ENCODE measurements at places on chromosomes 4 and X.

- DNase-seq: no peak
These were observed 1341.7 kb downstream of the PCDH7 start for GRCh38 chr4:32061916-32062315.

- DNase-seq: no peak
These were observed 1.8 kb downstream of the CA5B start for GRCh38 chrX:15739886-15740285.

DNA sequence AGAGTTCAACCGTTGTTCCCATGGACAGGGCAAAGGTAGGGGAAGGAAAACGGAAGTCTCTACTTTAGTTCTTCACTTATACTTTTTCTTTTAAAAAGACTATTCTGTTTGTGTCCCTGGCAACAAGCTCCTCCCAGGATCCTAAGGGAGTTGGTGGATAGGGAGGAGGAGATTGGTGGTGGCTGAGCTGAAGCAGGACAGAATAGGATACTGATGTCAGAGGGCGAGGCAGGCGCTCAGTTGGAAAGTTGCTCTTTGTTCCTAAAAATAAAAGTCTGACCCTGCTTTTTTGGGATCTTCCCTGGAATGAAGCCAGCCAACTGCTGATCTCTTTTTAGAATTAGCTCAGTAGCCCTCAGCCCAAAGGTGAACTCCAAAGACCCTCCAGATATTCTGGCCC is 104.7 kb downstream of the MGST2 start:
- peak; percentile 34 for DNase-seq

DNA sequence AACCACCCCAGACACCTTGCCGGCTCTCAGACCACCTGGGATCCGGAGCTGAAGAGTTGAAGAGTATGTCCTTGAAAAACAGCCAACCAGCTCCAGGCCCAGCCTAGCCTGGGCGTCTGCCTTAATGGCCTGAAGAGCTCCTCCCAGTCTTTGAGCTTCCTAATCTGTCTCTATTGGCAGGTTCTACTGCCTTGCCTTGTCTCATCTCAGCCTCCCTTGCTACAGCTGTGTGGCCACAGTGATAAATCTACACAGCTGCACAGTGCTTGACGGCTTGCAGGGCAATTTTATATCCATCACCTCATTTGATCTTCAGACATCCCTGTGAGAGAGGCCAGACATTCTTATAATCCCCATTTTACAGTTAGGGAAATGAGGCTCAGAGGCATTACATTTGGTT is 19.9 kb downstream of the AWAT2 start:
- DNase-seq: no peak

DNA sequence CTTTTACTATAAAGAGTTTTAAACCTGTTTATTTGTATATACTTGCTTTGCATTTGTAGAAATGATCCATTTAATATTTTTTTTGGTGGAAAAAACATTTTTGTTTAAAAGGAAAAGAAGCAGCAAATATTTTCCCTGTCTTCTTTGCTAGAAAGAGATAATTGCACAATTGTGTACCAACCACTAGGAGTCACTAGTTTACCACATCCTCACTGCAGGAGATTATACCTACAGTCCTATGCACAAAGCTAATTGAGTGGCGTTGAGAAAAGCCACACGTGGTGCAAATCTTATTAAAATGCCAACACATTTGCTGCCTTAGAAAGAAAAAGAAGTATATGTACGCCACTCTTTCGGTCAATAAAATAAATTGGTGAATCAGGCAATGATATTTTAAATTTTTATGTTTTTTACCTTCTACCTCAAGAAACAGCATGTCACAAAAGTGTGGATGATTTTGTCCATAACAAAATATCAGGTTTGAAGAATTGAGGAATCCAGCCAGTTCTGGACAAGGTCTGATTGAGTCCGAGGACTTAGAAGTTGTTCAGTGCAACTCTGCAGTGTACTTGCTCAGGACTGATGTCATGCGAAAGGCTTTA is 102.9 kb downstream of the GRXCR1 start:
- DNase-seq: peak; percentile 11

GRCh38 chr4:128861856-128862518 is 52.5 kb downstream of the JADE1 start:
- no peak for DNase-seq

DNA sequence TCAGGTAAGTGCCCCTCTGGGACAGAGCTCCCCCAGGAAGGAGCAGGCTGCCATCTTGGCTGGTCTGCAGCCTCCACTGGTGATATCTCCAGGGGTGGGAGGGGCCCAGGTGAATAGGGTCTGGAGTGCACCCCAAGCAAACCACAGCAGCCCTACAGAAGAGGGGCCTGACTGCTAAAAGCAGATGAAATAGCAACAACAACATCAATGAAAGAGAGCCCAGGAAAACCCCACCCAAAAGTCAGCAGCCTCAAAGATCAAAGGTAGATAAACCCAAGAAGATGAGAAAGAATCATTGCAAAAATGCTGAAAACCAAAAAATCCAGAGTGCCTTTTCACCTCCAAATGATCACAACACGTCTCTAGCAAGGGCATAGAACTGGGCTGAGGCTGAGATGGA is 92.5 kb upstream of the PAGE3 start:
- no peak for DNase-seq

DNA sequence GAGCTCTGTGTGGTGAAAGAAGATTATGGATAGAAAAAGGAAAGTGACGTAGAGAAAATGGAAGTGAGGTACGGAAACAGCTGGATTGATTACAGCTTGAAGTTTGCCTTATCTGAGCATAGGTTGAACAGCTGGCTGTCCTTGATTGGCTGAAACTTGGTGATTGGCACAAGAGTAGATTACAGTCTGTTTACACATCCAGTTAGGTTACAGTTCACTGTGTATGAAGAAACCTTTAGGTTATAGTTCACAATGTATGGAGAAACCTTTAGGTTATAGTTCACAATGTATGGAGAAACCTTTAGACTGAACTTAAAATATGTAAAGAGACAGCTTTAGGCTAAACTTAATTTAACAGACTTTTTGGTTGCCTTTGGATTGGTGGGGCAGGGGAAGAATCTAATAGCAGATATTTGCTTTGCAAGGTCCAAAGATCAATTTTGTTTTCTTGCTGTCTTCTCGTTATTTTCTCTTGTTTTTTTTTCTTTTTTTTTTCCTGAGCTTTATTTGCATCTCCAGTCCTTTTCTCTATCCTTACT is 15.6 kb upstream of the ART3 start:
- DNase-seq: no peak

DNA sequence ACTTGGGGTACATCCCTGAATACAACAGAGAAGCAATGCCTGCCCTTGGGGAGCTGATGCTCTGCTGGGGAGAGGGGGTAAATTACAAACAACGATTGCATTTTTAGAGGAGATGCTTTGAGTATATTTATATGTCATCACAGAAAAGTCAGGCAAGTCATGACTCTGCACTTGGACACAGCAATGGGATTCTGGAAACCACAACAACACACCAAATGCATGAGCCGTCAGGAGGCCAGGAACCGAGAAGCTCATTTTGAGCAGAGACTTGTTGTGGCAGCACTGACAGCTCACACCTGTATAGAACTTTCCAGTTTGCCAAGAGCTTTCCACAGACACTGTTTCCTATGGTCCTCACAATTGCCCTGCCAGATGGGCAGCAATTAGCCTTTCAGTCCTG is 113.2 kb upstream of the RBPJ start:
- DNase-seq: no peak

DNA sequence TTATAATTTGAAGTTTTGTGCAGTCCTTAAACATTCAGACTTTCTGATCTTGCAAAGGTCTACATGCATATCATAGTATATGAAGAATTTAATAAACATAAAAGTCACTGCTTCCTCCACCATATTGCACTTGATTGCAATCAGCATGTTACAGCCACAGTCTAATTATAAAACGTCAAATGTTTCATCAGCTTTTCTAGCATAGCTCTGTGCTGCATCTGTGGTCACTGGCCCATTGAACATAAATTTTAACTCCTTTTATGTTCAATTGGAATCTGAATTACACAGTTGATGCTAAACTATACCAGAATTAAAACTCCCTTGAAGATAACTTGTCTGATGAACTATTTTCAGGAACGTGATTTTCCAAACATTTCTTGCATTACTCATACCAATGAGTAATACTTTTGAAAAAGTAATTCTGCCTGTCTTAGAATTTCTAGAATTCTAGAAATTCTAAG is 329.1 kb downstream of the GALNTL6 start:
- peak; percentile 40 for DNase-seq

DNA sequence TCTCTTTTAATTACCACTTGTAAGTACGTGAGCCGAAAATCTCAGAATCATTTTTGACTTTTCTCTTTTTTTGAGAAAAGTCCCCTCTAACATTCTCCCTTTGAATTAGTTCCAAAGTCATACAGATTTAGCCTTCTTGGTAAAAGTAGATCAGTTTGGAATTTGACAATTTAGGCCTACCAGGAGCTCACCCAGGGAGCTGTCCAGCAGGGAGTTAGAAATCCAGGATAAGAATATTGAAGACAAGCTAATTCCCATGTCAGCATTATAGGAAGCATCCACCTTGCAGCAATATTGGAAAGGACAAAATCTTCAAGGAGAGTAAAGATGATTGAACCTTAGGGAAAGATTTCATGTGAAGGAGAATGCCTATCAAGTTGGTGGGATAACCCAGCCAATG is 352.2 kb upstream of the CPEB2 start:
- DNase-seq: no peak

GRCh38 chr4:47373709-47374108 is 89.8 kb downstream of the COMMD8 start:
- DNase-seq: no peak

DNA sequence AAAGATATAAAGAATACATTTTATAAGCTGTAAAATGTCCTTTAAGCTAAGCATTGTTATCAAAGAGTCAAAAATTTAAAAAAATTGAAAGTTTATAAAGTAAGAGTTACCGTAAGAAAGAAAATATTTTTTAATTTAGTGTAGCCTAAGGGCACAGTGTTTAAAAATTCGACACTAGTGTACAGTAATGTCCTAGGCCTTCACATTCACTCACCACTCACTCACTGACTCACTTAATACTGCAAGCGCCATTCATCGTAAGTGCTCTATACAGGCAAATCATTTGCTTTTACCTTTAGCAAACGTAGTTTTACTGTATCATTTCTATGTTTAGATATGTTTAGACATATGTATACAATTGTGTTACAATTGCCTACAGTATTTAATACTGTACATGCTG is 20.2 kb downstream of the GLRA3 start:
- DNase-seq: no peak

GRCh38 chrX:101037231-101037630 is 14.7 kb downstream of the TRMT2B start:
- no peak for DNase-seq

DNA sequence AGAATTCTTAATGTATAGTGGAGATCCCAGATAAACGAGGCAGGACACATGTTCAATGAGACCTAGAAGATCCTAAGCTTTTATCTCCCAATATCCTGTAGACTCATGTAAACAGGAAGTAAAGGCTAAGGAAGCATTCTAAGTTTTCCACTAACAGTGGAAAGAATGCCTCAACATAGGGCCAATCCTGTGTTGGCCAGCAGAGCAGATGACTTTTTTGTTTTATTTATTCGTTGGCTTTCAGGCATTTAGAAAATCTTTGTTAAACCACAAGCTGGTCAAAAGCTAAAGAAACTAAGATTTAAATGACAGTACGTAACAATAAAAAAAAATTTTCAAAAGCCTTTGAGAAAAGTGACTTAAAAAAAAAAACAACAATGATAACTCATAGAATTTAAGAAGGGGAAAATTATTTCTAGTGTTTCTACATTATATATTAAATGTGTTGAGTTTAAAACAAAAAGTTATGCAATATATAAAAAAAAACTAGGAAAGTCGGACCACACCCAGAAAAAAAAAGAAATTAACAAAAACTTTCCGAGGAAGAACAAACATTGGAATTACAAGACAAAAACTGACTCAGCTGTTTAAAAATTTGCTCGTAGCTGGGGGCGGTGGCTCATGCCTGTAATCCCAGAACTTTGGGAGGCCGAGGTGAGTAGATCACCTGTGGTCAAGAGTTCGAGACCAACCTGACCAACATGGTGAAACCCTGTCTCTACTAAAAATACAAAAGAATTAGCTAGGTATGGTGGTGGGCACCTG is 759.3 kb downstream of the FSTL5 start:
- DNase-seq: no peak

DNA sequence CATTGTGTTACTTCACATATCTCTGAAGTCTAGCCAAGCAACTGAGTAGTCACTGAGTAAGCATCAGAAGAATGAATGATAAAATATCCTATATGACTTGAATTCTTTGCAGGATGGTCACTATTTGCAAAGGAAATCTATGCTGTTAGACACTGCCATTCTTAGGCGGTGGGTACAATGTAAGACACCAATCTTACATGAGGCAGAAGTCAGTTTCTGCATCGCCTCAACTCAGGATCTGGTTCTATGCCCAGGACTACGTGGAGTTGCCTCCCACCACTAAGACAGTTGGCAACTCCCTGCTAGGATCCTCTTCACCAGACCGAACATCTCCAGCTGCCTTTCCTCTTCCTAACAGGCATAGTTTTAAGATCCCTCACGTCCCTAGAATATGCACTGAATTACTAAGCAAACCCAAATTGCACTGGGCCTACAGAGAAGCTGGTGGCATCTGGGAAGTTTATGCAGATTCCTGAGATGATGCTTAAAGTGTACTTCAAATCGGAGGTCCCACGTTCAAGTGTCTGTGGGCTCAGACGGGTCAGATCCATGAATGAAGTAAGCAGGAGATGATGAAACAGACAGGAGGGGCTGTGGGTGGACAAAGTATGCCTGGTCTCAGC is 45.6 kb downstream of the SEL1L3 start:
- no peak for DNase-seq

DNA sequence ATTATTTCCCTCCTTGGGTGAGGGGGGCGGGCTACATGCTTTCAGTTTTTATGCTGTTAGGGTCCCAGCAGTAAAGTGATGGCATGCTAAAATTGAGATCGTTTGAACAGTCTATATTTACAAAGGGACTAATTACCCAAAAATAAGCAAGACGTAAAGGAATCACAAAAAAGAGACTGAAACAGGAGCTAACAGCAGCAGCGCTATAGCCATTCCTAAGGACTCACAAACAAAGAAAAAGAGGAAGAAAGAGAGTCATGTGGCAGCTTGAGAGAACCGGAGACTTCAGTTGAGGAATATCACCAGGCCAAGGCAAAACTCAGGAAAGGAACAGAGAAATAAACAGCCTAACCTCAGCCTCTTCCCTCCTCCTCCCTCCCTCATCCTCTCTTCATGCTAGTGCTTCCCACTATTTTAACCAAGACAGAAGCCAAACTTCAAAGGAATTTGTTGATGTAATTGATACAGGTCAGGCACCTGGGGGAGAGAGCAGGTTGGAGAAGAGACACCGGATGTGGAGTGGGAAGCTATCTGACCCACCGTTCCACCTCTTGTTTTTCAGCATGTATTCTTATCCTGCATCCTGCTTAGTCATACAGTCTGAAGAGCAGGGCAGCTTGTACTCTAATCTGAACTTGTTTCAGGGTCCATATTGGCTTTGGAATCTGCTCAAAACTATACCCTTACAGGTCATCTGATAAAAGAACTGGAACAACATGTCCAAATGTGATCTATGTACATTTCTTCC is 383.7 kb downstream of the NAF1 start:
- DNase-seq: no peak

DNA sequence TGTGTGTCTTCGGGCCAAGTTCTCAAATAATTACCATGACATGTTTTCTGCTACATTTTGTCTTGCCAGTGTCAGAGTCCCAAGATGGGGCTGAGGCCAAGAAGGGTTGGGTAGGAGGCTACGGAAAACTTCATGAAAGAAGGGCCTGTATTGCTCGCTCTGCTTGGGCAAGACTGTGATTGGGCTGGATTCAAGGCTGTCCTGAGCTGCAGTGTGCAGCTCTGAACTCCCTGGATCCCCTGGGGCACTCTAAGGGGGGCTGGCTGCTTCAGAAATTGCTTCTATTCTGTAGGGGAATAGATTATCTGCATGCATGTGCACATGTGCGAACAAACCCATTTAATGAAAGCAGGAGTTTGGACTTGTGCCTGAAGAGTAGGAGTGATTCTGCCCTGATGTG is 13.6 kb downstream of the TSPAN6 start:
- no peak for DNase-seq
